ENCODE measurements at places on chromosomes 12 and 14. TPM values are rescaled to one million over a fixed set of nuclear protein-coding genes. Genes with fewer than 3 reads are reported as not detected.

GRCh38 chr12:125267114-125267513 is 201.9 kb downstream of the AACS start:
- no peak for DNase-seq

DNA sequence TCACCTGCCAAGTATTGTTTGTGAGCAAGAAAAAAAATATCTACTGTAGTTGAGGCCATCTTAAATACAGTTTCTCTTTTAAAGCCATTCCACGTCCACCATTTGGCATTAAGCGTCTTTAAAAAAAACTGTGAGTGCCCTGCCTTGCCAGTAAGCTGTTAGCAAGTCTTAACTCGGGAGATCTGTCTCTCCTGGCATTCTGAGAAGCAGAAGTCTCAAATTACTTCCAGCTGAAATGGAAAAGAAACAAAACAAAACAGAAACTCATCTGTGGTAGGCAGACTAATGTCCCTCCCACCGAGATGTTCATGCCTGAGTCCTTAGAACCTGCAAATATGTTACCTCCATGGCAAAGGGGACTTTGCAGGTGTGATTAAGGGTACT is 126.2 kb downstream of the CRADD start:
- peak; percentile 85 for DNase-seq

- DNase-seq = peak; percentile 86
Observed at GRCh38 chr14:31950764-31951637, 126.1 kb upstream of the ARHGAP5 start.

DNA sequence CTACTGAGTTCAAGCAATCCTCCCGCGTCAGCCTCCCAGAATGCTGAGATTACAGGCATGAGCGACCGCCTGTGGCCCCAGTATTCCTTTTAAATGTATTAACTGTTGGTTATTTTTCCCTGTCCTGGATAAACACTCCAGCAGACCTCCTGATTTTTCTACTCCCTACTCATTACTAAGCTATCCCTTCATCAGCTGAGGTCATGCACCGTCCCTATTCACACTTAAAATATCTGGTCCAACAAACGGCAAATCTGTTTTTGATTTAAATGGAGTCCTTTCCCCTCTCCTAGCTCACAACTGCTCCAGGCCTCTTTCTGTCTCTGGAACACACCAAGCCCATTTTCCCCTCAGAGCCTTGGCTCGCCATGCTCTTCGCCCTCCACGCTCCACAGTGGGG is 1003.3 kb upstream of the TMEM132C start:
- DNase-seq = no peak

- DNase-seq = peak; percentile 45
Observed at GRCh38 chr12:8628731-8629130, 16.1 kb upstream of the AICDA start.

DNA sequence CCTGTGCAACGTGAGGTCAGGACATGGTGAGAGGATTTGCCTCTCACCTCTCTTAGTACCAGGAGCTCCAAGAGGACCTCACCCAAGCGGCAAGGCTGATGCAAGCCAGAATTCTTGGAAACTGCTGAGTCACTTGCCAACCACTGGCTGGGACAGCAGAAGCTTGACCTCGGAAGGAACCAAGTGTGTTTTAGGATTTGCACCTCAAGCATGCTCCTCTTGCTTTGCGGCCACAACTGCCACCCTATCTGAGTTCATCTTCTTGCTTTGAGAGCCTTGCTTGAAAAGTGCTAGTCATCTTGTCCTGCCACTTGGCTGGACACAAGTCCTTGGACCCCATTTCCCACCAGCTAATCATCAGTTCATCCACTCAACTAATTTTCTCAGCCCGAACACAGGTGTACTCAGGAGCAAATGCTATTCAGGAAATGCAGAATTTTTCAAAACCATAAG is 195.8 kb downstream of the SLC25A21 start:
- DNase-seq = peak; percentile 75

- DNase-seq = peak; percentile 88
Observed at GRCh38 chr12:57888409-57889157, 42.1 kb upstream of the CTDSP2 start.

DNA sequence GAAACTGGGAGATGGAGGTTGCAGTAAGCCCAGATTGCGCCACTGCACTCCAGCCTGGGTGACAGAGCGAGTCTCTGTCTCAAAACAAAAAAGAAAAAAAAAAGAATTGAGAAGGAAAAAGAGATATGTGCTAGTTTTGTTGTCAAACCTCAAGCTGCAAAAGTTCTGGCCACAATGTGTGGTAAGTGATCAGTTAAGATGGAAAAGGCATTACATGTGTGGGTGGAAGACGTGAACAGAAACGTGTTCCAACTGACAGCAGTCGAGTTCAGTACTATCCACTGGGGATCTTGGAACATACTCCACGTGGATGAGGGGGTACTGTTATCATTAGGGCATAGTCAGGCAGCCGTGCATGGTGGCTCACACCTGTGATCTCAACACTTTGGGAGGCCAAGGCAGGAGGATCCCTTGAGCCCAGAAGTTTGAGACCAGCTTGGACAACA is 17.3 kb downstream of the GPR68 start:
- no peak for DNase-seq

DNA sequence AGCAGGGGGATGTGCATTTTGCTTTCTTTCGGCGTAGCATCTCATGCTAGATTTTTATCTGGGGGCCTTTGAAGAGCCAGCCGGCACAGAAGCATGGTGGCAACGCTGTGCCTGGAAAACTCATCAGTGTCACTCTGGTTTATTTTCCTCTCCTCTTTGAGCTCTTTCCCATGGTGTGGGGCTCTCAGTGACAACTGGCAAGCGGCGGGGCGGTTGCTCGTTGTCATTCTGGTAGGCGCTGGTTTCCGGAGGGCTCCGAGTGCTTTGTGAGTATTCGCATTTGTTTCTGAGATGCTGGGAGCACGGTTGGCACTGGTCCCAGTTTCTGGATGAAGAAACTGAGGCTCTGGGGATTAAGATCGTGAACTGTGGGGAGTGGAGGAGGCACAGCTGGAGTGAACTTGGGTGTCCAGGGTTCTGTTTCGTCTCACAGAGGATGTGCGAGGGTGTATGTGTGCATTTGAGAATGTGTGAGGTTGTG is 23.3 kb downstream of the TPCN1 start:
- no peak for DNase-seq

GRCh38 chr14:67683842-67684241 is 9.4 kb upstream of the VTI1B start:
- DNase-seq = no peak

The INHBC gene
- total RNA-seq = not detected

DNA sequence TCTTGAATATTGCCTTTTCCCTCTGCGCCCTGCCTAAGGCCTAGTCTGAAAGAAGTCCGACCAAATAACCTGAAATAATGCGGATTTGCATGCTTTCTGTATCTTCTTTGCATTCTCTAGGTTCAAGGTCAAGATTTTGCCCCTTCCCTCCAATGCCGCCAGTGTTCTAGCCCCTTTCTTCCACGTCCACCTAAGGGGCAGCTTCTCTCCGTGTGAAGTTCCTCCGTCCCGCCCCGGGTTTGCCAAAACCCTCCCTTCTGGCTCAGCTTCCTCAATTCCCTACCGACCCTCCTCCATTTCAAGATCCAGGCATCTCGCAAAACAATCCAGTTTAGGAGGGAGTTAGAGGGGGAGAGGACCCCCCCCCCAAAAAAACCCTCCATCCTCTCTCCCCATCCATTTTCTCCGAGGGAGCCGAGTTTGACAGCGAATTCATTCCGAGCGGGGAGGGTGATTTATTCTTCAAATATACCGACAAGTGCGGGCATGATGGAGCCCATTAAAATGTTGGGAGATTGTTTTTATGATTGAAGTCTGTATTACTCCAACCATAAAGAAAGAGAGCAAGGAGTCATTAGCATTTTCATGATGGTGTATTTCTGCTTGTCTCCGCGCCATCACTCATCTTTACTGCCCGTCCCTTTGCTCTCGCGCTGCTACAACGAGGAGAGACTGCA is 20.9 kb upstream of the ATP5MC2 start:
- no peak for DNase-seq

DNA sequence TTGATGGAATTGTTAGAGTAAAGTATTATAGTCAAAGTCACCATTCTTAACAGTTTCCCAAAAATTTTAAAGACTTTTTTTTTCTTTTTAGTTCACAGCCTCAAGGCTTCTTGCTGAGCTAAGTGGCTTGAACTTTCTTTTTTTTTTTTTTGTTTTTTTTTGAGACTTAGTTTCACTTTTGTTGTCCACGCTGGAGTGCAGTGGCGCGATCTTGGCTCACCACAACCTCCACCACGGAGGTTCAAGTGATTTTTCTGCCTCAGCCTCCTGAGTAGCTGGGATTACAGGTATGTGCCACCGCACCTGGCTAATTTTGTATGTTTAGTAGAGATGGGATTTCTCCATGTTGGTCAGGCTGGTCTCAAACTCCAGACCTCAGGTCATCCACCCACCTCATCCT is 92.8 kb downstream of the SETD3 start:
- no peak for DNase-seq

The ZNF740 gene
- total RNA-seq = 6.5 TPM

DNA sequence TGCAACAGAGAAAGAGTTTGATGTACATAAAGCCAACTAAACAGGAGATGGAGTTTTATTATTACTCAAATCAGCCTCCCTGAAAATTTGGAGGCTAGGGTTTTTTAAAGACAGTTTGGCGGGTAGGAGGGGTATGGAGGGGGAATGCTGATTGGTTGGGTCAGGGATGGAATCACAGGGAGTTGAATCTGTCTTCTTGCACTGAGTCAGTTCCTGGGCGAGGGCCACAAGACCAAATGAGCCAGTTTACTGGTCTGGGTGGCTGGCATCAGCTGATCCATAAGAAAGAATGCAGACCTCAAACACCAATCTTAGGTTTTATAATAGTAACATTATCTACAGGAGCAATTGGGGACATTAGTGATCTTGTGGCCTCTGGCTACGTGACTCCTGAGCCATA is 64.9 kb downstream of the RIN3 start:
- DNase-seq = peak; percentile 80

GRCh38 chr14:60184146-60184904 is 19.1 kb upstream of the DHRS7 start:
- peak; percentile 81 for DNase-seq

GRCh38 chr14:96267336-96267735 is 11.3 kb downstream of the BDKRB1 start:
- DNase-seq = peak; percentile 71

The CHURC1 gene
- 74.5 TPM for total RNA-seq

DNA sequence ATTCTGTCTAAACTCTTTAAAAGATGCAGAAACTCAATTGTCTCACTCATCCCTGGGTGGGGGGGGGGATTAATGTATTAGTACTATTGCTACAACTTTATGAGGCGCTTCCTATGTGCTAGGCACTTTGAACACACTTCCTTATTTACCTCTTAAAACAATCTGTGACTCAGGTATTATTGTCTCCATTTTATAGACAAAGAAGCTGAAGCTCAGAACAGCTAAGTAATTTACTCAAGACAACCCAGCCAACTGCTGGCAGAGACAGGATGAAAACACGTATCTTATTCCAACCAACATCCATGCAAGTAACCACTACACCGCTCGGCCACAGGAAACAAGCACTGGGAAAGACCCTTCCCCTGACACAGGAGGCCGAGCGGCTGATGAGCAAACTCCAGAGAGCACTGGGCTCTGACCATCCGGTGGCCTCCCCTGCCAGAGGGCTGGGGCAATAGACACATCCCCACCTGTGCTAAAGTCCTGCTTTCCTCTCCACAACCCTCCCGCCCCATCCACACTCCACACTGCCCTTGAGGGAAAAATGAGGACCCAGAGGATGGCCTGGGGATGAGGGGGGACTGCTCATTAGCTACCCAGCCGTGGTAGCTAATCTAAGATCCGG is 244.2 kb downstream of the DPF3 start:
- no peak for DNase-seq

DNA sequence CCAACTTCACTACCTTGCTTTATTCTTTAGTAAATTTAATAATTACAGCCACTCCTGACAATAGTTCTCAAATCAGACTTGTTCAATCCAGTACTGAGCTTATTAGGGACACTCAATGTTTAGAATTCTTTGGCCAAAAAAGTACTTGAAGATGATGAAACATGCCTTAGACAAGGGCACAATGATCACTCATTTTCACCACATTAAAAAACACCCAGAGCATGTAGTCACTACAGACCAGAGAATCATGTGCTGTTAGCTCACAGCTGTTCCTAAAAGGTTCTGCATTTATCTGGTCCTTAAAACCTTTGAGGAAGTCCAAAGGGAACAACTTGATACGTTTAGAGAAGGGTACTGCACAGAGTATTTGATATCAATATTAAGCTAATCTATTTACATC is 98.7 kb downstream of the INSM2 start:
- DNase-seq = peak; percentile 55

DNA sequence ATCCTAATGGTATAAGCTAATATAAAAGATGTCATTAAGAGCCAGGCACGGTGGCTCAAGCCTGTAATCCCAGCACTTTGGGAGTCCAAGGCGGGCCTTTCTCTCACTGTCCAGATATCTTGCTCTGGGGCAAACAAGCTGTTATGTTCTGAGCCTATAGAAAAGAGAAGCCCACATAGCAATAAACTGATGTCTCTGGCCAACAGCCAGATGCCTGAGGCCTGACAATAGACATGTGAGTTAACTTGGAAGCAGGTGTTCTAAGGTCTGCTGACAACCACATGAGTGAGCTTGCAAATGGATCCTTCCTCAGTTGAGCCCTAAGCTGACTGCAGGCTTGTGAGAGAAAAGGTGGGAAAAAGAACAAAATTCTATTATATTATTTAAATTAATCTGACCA is 25.0 kb downstream of the YAF2 start:
- no peak for DNase-seq

GRCh38 chr12:106084014-106084671 is 54.6 kb downstream of the NUAK1 start:
- peak; percentile 81 for DNase-seq

The IRAK3 gene
- total RNA-seq = 6.6 TPM

DNA sequence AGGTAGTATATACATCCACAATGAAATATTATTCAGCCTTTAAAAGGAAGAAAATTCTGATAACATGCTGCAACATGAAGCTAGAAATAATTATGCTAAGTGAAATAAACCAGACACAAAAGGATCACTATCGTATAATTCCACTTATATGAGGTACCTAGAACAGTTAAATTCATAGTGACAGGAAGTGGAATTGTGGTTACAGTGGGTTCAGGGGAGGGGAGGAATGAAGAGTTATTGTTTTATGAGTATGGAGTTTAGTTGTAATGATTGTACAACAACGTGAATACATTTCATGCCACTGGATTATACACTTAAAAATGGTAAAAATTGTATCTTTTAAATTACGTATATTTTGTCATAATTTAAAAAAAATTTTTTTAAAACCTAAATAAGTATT is 21.0 kb downstream of the EEA1 start:
- DNase-seq = no peak

- no peak for DNase-seq
Observed at GRCh38 chr12:95017482-95017881, 14.0 kb upstream of the NDUFA12 start.

- DNase-seq = no peak
Observed at GRCh38 chr12:4202918-4203317, 70.6 kb upstream of the CCND2 start.

- peak; percentile 32 for DNase-seq
Observed at GRCh38 chr14:69483765-69484443, 624 bp upstream of the PLEKHD1 start.

GRCh38 chr14:83992857-83993256 is 1537.1 kb upstream of the FLRT2 start:
- DNase-seq = no peak

Measured in GM23248 (cell line).